ENCODE measurements at places on chromosomes 13 and 19. TPM values are rescaled to one million over a fixed set of nuclear protein-coding genes. Genes with fewer than 3 reads are reported as not detected.

DNA sequence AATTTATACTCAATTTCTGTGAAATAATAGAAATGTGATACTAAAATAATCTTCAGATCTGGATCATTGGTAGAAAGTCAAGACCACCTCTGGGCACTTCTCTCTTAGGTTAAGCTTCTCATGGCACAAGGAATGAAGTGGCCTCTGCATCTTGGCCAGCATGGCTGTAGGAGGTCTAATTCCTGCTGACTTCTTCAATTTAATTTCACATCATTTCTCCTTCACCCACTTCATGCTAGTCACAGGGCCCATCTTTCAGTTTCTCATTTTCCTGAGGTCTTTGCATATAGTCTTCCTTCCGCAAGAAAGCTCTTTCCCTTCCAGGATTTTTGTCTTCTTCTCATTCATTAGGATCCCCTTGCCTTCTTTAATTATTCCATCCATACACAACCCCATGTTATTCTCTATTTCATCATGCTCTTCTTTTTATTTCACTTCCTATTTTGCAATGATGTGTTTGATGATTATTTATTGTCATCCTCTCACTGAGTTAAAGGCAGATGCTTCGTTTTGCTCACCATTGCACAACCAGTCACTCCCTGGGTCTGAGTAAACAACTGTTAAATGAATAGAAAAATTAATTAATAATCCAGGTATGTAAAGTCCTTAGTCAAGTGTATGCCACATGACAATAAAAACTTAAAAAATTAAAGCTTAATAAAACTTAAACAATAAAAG lies 397.4 kb downstream of the SPRY2 start:
- DNase-seq = no peak

The DPRX gene
- total RNA-seq = not detected

DNA sequence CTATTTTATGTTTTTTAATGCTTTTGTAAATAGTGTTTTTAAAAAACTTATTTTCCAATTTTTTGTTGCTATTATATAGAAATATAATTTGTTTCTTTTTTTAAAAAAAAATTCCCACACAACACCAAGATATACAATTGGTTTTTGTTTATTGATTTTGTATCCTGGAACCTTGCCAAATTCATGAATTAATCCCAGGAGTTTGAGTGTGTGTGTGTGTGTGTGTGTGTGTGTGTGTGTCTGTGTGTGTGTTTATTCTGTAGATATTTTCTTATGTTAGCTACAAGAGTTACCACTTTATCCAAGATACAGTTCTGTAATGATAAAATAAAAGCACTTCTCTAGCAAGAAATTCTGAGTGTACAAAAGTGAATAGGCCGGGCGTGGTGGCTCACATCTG lies 7.6 kb downstream of the TPRX1 start:
- no peak for DNase-seq

The GFY gene
- total RNA-seq = not detected

- DNase-seq = no peak
Measured at GRCh38 chr19:12295191-12295590, 508 bp upstream of the ZNF44 start.

The MIR17HG gene
- 9.0 TPM for total RNA-seq

All from foreskin keratinocyte (primary cell).